Omental fat pad (tissue), 4 donors: ENCODE measurements at places on chromosomes 12 and 14. TPM values are rescaled to one million over a fixed set of nuclear protein-coding genes. Genes with fewer than 3 reads are reported as not detected.

Gene RPL36AL
- total RNA-seq, result 280 TPM

Gene TMPRSS12
- total RNA-seq, result not detected

Gene SELPLG
- total RNA-seq, result 19.2 TPM

Gene RPGRIP1
- total RNA-seq, result 0.19 TPM

Gene KRT80
- 5.5 TPM for total RNA-seq

Gene ADSS1
- total RNA-seq, result 4.7 TPM

- no peak for DNase-seq
Measured at GRCh38 chr12:115598871-115599811, 678.4 kb downstream of the MED13L start.

DNA sequence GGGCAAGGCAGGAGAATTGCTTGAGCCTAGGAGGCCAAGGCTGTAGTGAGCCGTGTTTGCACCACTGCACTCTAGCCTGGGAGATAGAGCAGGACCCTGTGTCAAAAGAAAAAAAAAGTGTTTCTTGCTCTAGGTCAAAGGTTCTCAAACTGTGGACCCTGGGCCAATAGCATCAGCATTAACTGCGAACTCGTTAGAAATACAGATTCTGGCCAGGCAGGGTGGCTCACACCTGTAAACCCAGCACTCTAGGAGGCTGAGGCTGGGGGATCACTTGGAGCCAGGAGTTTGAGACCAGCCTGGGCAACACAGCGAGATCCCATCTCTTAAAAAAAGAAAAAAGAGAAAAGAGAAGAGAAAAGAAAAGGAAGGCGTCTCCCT, 858 bp downstream of the RILPL2 start:
- no peak for DNase-seq

- no peak for DNase-seq
Measured at GRCh38 chr12:68866950-68867349, 59.0 kb downstream of the MDM2 start.

GRCh38 chr12:53012928-53013327, 6.7 kb downstream of the EIF4B start:
- no peak for DNase-seq

GRCh38 chr12:5230156-5230555, 186.5 kb downstream of the KCNA5 start:
- DNase-seq, result no peak

- no peak for DNase-seq
Measured at GRCh38 chr12:41932470-41932991, 212.1 kb downstream of the GXYLT1 start.

GRCh38 chr14:58107947-58108552, 44.0 kb downstream of the ARMH4 start:
- DNase-seq, result no peak
